ENCODE measurements at places on chromosomes 3 and 15.

GRCh38 chr15:100129677-100130076 lies 212.1 kb downstream of the ADAMTS17 start:
- no peak for DNase-seq

- no peak for DNase-seq
Measured at GRCh38 chr3:64178419-64178818, 46.8 kb downstream of the PRICKLE2 start.

DNA sequence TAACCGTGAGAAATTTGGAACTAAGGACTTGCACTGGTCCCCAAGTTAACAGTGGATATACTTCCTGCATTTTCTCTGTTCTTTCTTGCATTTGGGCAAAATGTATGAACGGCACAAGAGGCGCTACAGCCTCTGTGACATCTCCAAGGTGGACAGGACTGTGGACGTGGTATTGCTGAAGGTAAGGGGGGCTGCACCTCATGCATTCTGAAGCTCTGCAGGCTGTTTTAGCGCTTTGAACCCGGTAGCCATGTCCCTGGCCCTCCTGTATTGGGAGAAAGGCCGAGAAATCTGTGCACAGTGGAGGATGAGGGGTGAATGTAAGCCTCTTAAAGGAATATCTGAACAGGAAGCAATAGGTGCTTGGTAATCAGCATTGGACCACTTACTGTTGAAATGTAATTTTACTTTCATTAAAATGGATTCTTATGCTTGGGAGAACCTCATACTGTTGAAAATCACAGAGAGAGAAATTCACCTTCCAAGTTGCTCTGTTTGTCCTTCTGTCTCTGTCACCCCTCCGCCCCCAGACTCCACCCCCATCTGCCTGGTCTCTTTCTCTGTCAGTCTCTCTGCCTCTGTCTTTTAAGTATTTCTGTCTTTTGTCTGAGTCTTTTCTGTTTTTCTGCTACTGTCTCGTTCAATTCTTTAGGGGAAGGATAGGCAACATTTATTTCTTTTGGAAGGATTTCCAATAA lies 174.6 kb downstream of the KLHL25 start:
- DNase-seq = no peak

GRCh38 chr3:138332472-138333073 lies 2.9 kb upstream of the NME9 start:
- DNase-seq = peak; percentile 63

DNA sequence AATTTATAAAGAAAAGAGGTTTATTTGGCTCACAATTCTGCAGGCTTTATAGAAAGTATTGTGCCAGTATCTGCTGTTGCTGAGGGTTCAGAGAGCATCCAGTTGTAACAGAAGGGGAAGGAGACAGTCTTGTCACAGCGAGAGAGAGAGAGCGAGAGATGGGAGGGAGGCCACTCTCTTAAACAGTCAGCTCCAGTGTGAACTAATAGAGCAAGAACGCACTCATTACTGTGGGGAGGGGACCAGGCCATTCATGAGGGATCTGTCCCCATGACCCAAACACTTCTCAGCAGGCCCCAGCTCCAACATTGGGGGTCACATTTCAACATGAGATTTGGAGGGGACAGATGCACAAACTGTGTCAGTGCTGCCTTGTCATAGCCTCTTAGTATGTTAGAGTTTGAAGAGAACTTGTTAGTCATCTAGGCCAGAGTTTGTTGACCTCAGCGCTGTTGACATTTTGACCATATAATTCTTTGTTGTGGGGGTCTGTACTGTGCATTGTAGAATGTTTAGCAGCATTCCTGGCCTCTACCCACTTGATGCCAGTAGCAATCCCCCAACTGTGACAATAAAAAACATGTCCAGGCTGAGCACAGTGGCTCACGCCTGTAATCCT lies 15.3 kb downstream of the STARD9 start:
- DNase-seq = no peak

DNA sequence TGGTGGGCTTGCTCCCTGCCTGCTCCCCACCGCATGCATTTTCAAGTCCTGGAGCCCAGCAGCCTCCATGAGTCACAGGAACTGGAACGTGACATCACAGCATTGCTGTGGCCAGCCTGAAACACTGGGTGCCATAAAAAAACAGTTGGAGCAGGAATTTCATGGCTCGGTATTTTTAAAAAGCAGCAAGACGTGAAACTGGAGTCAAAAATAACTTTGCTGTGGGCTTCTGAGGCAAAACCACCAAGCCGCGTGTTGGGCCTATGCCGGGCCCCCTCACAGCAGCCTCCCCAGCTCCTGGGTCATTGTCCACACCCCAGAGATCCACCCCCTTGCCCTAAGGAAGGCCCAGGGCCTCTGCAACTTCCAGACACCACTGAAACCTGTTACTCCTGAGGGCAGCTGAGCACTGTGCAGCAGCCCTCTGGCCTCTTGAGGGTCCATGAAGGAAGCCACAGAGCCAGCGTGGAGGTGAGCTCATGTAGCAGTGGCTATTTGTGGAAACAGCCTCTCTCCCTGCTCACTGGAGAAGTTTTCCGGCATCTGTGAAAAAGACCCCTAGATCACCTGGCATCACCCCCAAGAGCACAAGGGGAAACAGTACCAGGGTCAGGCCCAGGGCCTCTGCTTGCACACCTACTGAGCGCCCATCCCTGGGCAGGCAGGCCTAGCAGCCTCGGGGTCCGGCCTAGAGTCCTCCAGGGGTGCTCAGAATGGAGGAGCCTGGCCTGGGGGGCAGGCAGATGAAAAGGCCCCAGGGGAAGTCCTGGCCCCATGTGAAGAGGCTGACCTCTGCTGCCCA lies 34.0 kb upstream of the DUSP7 start:
- peak; percentile 88 for DNase-seq

- no peak for DNase-seq
Measured at GRCh38 chr3:126100269-126100633, 16.3 kb upstream of the SLC41A3 start.

DNA sequence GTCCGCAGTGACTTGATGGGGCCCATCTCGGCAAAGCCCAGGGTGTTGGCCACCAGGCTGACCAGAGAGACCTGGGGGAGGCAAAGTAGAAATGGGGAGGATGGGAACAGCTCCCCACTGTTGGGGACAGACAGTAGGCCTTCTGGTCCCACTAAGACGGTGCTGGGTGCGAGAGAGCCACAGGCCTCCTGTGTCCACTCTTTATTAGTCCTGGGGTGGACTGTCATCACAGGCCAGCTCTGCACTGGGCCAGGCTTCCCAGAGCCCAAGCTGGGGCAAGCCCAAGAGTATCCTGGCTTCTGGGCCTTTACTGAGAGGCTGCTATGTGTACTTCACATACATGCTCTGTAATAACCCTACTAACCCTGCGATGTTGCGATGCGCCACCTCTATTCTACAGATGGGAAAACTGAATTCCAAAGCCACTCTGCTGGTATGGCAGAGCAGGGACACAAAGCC lies 66.4 kb downstream of the EXOG start:
- DNase-seq = no peak
